Tibial nerve (tissue), 4 donors: ENCODE measurements at places on chromosomes 5 and 9.

DNA sequence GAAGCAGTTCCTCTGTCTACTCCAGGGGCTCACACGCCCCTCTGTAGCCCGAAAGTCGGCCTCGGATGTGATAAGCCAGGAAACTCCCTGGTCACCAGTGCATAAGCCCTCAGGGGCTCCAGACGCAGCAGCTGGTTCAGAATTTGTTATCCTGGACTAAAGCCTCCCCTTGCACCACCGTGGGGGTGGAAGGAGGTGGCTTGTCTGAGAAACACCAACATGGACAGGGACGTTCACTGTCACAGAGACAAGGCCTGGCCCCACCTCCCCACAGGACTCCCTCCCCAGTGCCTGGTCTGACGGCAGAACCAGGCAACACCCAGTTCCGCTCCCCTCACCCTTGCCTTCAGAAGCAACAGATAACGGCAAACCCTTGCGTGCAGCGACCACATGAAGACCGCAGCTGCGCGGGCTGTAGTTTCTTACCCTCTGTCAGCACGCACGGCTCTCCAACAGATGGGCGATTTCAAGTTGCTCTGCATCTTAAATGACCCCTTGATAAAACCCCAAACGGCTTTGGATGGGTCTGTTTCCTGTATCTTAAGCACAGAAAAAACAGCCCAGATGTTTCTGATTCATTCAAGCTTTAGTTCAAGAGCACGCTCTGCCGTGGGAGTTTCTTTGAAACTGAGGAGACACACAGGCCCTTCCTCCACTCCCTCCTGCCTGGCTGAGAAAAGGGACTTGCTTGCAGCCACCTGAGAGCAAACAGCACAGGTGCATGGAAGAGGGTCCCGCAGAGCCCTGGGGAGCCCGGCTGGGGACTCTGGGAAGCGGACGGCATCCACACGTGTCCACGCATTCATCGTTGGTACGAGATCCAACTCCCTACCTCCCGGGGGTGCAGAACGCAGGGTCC lies 44.7 kb upstream of the NKD2 start:
- no peak for DNase-seq

DNA sequence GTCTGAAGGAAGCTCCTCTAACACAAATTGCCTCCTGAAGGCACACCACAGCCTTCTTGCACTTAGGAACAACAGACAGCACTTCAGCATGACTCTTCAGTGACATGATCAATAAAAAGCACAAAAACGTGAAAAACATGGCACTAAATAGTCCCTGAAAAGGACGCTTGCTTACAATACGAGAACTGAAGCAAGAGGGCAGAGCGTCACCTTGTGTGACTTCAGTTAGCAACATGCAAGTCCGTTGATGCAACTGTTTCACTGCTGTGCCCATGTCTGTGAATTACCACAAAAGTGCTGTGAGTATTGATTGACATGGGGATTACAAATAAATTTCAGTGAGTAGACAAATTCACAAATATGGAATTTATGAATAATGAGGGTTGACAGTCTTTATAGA lies 219.9 kb upstream of the GAS1 start:
- DNase-seq, result no peak

GRCh38 chr9:108235609-108236008 lies 620.2 kb downstream of the ACTL7B start:
- no peak for DNase-seq

- DNase-seq, result no peak
Observed at GRCh38 chr9:124197177-124198095, 60.3 kb upstream of the NEK6 start.

GRCh38 chr5:166570865-166571264 lies 1720.6 kb upstream of the WWC1 start:
- DNase-seq, result no peak

DNA sequence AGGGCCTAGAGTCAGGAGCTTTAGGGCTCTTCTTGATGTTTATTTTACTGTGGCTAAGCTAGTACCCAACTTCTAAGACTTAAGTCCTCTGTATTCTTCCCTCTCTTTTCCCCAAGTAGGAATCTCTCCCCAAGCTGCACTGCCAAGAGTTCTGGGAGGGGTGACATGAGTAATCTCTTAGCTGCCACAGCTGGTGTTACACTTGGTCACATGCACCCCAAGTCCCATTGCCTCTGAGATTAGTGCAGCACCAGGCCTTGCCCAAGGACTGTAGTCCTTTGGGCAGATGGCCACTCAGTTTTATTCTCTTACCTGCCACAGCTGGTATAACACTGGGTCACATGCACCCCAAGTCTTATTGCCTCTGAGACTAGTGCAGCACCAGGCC lies 114.7 kb upstream of the RIOK2 start:
- DNase-seq, result no peak

GRCh38 chr5:56095579-56096102 lies 100.9 kb upstream of the IL6ST start:
- no peak for DNase-seq

DNA sequence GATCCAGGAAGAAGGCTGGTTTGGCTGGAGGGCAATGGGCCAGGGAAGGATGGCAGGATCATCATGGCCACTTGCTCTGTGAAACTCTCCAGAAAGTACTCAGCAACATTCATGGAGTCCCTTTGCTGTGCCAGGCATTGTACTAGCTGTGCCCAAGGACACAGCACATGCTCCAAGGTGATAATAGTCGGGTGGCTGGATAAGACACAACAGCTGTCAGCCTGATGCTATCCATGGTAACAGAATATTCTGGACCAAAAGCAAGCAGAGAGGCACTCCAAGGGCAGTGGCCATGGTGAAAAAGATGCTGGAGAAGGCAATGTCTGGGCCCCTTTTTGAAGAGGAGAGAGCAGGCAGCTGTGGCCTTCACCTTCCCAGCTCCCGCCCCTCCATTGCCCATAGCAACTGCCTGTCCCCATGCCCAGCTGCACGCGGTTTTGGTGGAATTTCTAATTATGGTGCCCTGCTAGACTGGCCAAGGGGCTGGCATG lies 113.8 kb upstream of the CPEB4 start:
- no peak for DNase-seq

DNA sequence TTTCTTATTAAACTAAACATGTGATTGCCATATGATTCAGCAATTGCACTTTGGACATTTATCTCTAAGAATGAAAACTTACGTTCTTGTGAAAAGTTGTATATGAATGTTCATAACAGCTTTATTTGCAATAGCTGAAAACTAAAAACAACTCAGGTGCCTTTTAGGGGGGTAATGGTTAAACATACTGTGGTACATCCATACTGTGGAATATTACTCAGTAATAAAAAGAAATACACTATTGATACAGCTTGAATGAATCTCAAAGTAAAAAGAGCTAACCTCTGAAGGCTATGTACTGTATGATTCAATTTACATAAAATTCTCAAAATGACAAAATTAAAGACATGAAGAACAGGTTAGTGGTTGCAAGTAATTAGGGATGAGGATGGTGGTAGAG lies 339.5 kb upstream of the PAPPA start:
- DNase-seq, result no peak

DNA sequence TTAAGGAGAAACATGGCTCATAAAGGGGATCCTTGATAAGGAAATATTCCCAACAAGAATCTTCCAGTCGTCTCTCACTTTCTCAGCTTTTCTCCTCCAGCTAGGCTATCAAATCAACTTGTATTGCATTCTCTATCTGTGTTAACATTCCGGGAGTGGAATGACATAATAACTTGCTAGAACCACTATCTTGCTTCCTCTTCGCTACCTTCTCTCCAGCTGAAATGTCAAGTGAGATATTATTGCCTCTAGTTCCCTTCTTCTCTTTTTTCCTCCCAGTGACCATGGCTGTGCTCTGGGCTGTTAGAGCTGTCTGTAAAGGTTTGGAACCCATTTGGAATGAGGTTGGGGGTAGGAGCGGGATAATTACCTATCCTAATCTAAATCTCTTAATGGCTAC lies 1329.5 kb upstream of the WWC1 start:
- no peak for DNase-seq

DNA sequence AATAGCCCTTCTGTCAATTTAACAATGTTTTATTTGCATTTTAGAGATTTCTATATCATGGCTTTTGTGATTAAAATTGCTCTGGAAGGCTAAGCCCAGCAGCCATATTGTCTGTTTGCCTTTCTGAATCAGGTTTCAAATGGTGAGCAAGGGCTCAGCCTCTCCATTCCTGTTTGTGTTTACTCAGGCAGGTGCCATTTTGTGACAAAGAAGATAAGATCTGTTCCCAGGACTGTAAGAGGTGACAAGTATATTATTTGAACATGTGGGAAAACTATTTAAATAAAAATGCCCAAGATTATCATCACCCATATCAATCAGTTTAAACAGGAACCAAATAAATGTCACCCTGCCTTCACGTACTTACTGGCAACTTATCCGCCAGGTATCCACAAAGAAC lies 641.3 kb upstream of the KLF4 start:
- no peak for DNase-seq

DNA sequence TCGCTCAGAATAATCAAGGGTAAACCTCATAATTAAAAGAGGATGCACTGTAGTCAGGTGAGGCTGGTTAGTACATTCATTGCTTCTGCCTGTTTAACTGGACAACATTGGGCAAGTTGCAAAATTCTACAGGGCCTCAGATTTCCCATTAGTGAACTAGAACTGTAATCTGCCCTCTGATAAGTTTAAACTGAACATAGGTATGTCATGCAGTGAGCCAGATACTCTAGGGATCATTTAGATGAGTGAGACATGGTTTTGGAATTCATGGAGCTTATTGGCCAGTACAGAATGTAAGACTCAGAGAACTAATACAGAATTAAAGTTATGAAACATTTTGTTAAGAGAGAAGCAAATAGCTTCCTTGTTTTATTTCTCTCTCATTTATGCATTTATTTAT lies 35.9 kb downstream of the RNF44 start:
- DNase-seq, result no peak

GRCh38 chr5:144333336-144333920 lies 162.8 kb downstream of the KCTD16 start:
- DNase-seq, result no peak

DNA sequence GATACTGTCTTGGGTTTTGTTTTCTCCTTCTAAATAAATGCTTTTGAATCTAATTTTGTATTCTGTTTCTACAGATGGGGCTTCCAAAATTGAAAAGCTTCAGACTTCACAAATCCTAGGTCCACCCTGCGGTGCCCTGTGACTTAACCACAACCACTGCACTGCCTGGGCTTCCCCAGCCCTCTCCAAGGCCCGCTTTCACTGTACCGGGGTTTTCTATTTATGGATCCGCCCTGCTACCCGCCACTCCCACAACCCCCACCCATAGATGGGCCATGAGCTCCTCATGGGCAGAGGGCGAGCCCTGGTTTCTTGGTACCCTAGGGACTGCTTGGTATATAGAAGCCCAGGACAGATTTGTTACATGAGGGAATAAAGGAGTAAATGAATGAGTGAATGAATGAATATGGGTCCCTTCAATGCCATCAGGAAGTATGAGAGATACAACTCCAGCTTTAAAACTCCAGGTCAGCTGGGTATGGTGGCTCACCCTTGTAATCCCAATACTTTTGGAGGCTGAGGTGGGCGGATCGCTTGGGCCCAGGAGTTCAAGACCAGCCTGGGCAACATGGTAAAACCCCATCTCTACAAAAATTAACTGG lies 39.8 kb upstream of the NEK6 start:
- no peak for DNase-seq

DNA sequence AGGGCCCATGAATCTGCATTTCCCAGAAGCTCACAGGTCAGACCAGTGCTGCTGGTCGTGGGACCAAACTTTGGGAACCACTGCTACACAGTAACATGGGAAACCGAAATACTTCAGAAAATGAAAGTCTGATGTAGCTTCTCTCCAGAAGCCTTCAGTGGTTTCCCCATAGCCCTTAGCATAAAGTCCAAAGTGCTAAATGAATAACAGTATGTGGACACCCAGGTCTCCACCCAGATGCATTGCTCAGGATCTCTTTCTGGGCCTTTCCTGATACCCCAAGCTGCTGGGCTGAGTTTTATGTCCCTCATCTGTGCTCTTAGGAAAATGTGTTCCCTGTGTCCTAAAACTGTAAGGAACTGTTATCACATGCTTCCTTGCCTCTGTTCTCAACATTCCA lies 100.4 kb downstream of the NFIB start:
- DNase-seq, result no peak

DNA sequence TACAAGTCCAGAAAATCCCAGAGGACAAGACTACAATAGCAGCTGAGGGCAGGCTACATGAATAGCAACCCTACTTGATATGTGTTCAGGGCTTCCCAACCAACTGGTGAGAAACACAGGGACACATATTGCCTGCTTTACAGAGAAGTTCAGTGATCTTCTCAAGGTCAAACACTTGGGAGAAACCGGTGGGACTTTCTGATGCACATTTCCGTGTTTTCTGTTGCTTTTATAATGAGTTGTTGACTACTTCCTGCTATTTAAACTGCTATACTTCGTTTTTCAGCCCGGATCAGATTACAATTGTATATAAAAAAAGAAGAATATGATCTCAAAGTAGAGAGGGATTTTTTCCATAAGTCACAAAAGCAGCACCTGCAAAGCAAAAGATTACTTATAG lies 175.1 kb downstream of the SNX18 start:
- DNase-seq, result no peak

DNA sequence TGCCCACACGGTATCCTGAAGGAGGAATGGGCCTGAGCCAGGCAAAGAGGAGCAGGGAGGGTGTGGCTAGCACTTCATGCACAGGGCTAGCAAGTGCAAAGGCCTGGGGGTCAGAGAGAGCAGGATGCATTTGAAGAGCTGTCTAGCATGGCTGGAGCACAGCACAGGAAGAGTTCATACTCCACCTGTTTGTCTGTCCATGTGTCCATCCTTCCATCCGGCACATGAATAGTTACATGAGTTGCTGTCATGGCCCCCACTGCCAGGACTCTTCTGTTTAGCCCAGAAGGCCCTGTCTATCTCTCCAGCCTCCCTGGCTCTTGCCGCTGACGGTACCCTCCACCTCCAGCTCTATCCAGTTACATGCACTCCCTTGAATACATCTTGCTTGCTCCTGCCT lies 17.1 kb downstream of the RGS3 start:
- DNase-seq, result no peak

GRCh38 chr5:159765135-159765433 lies 151.2 kb upstream of the ADRA1B start:
- no peak for DNase-seq

DNA sequence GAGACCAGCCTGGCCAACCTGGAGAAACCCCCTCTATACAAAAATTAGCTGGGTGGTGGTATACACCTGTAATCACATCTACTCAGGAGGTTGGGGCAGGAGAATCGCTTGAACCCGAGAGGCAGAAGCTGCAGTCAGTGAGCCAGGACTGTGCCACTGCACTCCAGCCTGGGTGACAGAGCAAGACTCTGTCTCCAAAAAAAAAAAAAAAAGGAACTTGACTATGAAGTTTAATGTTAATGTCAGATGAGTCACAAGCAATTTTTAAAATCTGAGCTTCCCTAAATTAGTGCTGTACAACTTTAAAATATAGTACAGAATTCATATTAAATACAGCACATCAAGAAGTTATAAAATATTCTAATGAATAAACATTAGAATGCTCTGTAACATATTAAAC lies 1.5 kb downstream of the MEIKIN start:
- DNase-seq, result no peak

- DNase-seq, result no peak
Observed at GRCh38 chr5:67880876-67881275, 334.7 kb upstream of the PIK3R1 start.
